Chondrocyte (in vitro differentiated cells): ENCODE measurements at places on chromosomes 12 and 14.

- no peak for DNase-seq
These were observed 42.9 kb upstream of the ANKS1B start for GRCh38 chr12:100027671-100028070.

GRCh38 chr12:64186789-64187188, 35.3 kb downstream of the KICS2 start:
- DNase-seq: no peak

- no peak for DNase-seq
These were observed 18.3 kb downstream of the IL31 start for GRCh38 chr12:122155705-122156104.

- no peak for DNase-seq
These were observed 118.0 kb upstream of the TMEM260 start for GRCh38 chr14:56461276-56462275.

GRCh38 chr12:90915353-90915752, 39.6 kb downstream of the CCER1 start:
- no peak for DNase-seq

DNA sequence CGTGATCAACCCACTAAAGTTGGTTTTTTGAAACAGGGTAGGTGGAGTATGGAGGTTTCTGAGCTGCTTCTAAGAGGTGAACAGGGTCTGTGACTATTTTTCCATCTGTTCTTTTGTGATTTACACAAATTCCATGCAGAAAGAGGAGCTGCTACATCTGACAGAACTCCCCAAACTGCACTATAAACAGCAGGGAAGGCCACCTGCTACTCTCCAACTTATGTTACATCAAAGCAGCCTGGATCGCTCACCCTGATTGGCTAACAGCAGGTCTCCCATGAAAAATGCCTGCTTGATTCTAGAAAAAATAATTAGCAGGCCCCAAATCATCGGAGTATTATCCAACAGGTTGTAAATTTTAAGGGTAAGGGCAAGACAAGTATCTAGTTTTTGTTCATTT, 282.9 kb upstream of the FLRT2 start:
- DNase-seq: no peak

DNA sequence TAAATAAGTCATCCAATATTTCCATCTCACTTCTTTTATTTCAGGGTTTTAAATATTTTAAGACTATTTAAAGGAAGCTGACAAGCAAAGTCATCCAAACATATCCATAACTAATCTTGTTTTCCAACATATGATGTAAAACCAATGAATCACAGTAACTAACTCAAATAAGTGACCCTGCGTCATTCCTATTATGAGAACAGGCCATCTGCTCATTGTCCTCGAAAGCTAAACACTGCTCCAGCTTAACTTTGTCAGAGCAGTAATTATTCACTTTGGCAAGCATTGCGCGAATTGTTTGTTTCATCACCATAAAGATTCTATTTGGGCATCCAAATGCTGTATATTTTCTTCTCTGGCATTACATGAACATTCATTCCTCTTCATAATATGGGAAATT, 99.1 kb downstream of the CAPZA3 start:
- DNase-seq: no peak

DNA sequence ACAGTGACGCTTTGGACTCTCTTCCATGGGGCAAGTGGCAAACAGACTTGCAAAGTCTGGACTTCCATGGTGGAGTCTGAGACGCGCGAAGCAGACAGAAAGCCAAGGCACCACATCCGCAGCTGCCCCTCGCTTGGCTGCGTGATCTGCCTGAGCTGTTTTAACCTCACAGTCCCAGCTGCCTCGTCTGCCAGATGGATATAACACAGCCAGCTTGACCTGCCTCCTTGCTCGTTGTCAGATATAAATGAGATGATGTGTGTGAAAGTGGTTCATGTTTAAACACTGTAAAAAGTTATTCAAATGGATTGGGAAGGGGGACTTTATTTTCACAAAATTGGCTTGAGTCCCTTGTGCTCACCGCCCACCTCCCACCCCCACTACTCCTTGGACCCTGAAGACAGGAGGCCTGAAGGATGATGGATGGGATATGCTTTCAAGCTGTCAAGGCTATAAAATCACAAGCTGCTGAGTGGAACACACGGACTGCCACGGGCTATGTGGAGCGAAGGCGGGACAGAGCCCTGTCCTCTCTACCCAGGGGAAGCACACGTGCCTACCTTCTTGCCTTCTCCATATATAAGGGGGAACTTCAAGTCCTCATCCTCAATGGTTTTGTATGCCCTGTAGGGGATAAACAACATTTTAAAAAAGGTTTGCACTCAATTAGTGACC, 226.9 kb downstream of the MON2 start:
- DNase-seq: no peak
